ENCODE measurements at places on chromosomes 12 and 14.
A peak's percentile ranks its signal among the peaks of the same experiment; 100 is the strongest.

GRCh38 chr12:117583092-117583491 lies 221.7 kb upstream of the NOS1 start:
- DNase-seq: no peak

DNA sequence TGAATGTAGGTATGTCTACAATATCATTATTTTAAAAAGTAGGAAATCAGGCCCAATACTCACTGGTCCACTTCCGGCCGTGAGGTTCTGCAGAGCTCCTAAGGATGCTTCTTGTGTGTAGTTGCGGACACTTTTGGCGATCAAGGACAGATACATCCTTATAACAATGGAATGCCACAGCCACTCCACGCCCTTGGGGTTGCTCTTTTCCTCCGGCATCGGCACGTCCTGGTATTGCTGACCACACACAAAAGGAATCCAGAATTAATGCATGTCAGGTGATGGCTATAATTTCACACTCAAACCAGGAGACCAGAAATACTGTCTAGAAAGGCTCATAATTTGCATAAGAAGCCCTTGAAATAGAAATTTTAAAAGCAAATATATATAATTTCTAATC lies 65.6 kb upstream of the YARS2 start:
- DNase-seq: no peak

DNA sequence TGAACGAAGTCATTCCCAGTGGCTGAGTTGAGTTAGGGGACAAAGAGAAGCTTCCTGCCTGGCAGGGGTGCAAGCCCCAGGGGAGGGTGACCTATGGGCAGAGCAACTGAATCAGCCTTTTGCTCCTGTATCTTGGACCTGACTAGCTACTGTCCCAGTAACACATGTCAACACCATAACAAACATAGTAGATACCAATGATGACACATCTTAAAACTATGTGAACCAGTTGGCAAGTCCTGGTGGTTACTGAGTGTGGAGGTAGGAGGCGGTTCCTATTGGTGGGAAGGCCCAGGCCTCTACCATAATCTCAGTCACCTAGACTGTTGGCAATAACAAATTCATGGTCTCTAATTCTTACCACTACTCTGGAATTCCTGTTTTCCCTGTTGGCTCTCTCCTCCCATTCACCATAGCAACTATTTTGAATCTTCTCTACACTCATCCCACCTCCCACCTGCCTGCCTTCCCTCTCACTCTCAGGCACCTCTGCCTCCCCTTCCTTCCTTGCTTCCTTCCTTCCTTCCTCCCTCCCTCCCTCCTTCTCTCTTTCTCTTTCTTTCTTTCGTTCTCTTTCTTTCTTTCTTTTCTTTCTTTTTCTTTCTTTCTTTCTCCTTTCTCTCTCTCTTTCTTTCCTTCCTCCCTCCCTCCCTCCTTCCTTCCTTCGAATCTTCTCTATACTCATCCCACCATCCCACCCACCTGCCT lies 8.1 kb upstream of the P2RX7 start:
- no peak for DNase-seq

DNA sequence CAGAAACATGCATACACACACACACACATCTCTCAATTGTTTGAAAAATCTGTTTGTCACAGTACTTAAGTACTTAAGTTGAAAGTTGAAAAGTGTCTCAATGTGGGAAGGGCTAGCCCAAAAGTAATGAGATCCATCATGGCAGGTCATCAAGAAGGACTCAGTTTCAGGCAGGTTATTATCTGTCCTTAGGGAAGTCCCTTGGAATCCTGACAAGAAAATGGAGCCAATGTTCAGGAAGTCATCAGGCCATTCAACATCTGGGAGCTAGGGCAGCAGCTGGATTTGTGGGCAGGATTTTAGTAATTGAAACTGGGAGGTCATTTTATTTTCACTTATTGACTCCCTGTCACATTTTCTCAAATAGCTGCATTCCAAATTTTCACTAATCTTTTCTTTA lies 56.0 kb downstream of the MSRB3 start:
- DNase-seq: no peak

GRCh38 chr14:105173901-105174894 lies 5.6 kb upstream of the JAG2 start:
- no peak for DNase-seq

DNA sequence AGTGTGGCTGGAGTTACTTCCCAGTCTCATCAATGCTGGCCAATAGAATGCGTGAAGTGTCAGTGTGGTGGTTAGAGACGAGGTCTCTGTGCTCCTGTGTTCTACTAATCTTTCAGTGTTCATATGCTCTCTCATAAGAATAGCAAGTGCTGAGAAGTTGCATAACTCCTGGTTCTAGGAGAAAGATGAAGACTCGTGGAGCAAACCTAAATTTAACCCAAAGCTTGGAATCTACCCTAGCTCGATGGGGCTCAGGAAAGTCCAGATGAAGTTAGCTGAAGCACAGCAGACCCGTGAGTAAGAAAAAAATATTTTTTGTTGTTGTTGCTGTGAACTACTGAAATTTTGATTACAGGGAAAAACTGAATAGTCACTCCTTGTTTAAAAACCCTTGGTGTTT lies 412.6 kb downstream of the APAF1 start:
- DNase-seq: no peak

DNA sequence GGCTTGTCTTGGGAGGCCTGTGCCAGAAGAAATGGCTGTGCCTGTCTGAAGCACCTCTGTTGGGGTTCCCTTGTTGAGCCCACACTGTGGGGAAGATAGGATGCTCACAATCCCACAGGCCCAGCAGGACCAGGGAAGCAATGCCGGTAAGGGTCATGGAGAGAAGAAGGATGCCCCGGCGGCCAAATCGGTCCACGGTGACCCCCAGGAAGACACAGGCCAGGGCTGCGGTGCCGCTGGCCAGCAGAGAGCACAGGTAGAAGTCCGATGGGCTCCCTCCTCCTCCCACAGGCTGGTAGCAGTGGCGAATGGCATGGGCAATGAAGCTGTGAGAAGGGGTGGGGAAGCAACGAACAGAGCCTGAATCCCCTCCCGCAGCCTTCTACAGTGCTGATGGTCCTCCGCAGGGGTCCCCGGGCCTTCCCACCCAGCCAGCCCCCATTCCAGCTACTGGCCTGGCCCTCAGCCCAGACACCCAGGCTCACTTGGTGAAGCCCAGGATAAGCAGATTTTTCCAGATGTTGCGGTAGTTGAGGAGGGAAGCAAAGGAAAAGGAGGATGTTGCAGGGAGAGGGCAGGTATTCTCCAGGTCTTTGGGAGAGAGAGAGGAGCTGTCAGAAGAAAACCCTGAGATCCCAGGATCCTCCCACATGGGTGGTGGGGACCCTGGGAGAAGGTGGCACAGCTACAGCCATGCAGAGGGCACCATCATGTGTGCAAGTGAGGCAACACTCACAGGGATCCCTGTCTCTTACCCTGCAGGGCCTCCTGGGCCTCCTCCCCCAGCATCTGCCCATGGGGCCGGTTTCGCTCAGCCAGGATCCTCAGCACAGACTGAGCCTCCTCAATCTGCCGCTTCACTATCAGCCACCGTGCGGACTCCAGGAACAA lies 5.0 kb downstream of the SLC22A17 start:
- DNase-seq: no peak

GRCh38 chr14:31060253-31060875 lies 34.2 kb upstream of the STRN3 start:
- DNase-seq: no peak

DNA sequence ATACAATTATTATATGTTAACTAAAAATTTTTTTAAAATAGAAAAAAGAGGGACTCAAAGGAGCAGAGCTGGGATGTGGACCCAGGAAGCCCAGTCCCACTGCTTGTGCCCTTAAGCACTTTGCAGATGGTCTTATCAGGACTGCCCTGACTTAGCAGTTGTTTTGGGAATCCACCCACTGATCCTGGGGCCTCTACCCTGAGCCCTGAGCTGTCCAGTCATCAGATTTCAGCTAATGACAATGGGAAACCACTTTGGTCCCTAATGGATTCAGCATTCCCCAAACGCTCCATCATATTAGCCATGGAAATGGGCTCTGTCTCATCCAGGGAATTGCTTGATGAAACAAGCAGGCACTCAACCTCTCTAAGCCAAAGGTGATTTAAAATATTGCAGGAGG lies 22.5 kb upstream of the WSCD2 start:
- no peak for DNase-seq

DNA sequence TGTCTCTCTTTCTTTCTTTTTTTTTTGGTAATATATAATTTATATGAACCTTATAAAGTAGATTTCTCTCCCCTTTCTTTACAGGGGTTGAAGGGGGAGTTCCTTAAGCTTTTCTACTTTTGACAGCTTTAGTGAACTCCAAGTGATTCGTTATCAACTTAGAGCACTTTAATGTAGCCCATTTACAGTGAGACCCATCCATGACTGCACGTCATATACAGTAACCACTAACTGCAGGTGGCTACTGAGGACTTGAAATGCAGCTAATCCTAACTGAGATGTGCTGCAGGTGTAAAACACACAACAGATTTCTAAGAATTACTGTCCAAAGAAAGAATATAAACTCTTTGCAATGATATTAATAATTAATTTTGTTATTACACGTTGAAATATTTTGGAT lies 582 bp downstream of the LRRIQ1 start:
- no peak for DNase-seq

DNA sequence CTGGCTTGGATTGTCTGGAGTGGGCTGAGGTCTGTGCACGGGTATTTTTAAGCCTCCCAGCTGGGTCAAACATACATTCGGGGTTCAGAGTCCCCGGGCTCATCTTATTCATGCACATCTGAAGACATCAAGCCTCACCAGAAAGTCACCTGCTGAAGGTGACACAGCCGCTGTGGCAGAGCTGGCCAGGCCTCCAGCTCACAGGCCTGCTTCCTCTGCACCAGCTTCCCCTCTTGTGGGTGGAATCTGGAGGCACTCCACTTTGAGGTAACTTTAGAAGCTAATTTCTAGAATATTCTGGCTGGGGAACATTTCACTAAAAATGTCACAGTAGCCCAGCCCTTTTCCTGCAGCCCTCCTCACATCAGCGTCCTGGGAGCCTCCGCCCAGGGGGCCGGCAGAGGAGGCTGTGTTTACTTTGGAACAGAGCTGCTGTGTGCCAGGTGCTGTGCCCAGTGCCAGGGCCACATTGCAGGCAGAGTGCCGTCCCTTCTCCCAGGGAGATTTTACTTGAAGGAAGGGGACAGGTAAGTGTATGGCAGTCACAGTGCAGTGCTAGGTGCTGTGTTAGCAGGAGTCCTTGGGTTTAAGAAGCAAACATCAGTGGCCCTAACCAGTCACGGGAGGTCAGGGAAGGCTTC lies 62.2 kb downstream of the TSPAN11 start:
- DNase-seq: peak; percentile 41

DNA sequence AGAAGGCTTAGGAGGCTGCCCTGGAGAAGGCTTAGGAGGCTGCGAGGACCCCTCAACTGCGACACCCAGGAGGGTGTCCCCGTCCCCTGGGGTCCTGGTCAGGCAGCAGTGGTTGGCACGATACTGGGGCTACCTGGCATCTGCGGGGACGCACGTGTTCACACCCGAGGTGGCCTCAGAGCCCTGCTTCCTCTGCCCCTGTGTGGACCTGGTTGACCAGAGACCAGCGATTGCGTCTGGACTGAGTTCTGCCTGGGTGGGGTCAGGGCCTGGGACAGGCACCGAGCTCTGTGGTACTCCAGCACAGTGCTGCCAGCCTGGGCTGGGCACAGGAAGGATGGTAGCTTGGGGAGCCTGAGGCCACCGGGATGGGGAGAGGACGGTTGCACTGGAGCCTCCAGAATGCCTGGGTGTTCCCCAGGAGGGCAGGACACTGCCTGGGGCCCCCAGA lies 735 bp downstream of the ASPG start:
- DNase-seq: no peak

GRCh38 chr12:27179400-27180214 lies 64.5 kb upstream of the STK38L start:
- no peak for DNase-seq

Data from NCI-H2081 treated with DMSO at 0.1 percent for 48 hours (cell line).